Stimulated activated CD8-positive, alpha-beta memory T cell treated with anti-CD3 and anti-CD28 coated beads, Interleukin-7, amount 100 ng/mL, for 4 hours (primary cell): ENCODE measurements at places on chromosomes 13 and 19.
A peak's percentile ranks its signal among the peaks of the same experiment; 100 is the strongest.

DNA sequence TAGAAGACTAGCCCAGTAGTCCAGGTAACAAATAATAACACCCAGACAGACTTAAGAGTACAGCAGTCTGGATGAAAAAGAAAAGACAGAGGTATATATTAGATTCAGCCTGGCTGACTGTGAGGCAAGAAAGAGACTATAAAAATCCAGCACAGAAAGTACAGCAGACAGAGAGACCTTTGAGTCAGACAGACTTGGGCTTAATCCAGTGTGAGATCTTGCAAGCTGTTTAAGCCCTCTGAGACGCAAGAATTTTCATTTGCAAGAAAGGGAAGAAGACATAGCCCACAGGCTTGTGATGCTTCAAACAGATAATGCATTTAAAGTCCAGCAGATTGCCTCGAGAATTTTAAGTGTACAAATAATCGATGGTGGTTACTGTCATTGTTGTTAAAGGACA, 471.4 kb downstream of the LIG4 start:
- DNase-seq = no peak

GRCh38 chr19:33432446-33433170, 59.1 kb downstream of the CEBPG start:
- DNase-seq = no peak

GRCh38 chr19:43678512-43679261, 8.7 kb upstream of the PLAUR start:
- no peak for DNase-seq

DNA sequence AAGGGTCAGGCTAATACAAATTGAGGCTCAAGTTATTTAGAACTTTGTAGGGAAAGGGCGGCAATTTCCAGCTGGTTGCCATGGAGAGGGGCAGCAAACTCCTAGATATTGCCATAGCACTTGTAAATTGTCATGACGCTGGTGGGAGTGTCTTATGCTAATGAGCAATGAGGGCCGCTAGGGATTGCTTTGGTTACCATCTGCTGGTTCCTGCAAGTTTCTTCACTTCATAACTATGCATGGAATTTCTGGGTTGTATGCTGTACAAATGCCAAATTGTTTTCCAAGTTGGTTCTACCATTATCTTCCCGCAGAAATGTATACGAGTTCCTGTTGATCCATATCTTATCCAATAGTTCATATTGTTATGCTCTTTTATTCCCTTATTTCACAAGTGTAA, 1339.4 kb downstream of the EFNB2 start:
- no peak for DNase-seq

- no peak for DNase-seq
Observed at GRCh38 chr13:100671389-100672182, 3.0 kb downstream of the TMTC4 start.

DNA sequence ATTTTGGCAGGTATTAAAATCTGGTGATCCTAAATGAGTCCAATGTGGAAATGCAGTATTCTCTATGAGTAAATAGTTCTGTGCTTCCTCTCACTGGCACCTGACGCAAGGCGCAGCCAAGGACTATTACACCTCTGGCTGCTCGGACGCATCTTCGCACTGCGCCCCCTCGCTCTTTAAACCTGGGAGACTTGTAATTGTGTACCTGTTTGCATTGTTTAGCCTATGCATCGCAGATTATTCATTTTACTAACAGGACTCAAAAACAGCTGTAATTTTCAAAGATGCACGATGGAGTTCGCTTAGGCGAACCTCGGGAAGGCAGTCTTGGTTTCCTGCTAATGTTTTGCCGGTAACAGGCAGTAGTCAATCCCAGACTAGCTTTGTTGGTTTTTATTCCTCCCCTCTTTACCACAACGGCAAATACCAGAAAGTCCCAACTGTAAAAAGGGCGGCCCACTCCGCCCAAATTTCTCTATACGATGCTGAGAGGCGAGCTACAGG, 113.2 kb downstream of the KCNRG start:
- no peak for DNase-seq

DNA sequence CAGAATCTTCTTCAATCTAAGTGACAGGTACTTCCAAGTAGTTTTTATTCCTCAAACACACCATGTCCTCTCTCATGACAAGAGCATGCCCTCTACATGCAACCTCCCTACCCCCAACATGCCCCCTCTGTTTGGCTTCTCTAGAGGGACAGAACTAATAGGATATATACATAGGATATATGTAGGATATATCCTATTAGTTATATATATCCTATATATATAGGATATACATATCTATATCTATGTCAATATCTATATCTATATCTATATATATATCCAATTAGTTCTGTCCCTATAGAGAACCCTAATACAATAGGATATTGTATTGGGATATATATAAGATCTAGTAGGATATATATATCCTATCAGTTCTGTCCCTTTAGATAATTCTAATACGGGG, 701.9 kb upstream of the MIR17HG start:
- DNase-seq = no peak

DNA sequence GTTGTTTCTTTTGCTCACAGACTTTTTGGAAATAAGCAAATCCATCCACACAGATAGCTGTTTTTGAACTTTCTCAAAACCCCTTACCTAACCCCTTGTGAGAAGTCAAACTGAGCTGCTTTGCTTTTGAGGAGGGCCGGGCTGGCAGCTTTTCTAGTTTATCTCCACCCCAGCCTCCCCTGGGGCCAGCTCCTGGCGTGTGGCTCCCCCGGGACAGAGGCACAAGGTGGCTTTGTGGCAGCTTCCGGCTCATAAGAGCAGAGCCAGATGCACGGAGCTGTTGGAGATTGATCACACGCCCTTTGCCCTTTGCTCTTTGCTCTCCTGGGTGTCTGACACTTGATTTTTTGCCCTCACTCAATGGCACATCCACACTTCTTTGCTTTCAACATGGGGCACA, 24.9 kb upstream of the RNF113B start:
- no peak for DNase-seq

DNA sequence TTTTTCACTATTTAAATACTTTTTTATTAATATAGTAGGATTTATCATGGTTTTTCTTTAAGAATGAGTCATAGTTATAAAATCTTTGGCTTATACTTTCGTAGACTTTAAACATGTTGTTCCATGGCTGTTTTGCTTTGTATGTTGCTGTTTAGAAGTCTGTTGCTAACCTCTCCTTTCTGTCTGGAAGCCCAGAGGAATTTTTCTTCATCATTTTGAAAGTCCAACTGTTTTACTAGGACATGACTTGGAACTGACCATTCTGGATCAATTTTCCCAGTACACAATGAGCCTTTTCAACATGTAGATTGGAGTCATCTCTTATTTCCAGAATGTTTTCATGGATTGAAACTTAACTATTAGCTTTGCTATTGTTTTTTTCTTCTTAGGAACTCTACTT, 7.9 kb downstream of the CAB39L start:
- DNase-seq = no peak

DNA sequence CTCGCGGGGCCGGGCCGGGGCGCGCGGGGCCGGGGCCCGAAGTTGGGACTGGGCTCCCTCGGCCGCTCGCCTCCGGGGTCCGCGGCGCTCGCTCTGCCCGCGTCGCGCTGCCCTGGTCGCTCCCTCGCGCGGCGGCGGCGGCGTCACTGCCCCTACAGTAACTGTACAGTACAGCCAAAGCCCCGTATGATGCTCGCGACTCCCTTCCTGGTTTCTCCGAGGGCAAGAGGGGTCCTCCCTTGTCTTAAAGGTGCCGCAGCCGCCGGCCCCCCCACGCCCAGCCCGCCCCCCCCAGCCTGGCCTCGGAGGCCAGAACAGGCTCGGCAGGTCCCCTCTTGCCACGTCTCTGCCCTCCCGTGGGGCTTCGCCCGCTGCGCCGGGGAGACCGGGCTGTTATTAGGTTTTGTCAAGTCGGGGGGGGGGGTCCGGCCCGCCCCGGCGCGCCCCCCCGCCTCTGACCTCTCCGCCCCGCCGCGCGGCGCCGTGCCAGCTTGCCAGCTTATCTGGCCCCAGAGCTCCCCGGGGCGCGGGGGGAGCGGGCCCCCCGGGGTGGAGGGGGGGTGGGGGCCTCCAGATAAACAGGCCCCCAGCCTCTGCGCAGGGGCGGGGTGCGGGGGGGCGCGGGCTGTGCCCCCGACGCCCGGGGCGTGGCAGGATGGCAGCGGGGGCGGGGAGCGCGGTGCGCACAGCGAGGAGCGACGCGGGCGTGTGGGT, at the start of gene ZBTB7A:
TSS of gene ZBTB7A (minus strand) at position 218 of the 714 bp plus-strand sequence. CDS start 11,667 bp downstream, outside the sequence.
- DNase-seq = peak; percentile 66

DNA sequence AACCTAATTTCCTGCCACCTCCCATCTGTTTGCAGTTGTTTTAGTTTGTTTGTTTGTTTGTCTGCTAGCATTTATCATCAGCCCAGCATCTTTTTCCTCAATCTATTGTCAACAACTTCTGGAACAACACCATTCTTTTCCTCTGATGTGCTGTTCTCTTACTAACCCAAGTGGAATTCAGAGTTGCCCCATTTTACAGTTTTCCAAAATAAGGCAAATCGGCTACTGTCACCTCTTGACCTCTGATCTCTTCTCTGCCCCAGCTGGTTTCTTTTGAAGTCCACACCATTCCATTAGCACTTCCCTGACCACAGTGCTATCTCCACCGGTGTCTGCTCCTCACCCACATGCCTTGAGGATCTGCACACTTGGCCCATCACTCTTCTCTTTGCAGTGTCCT, 102.4 kb downstream of the EFNB2 start:
- DNase-seq = no peak

DNA sequence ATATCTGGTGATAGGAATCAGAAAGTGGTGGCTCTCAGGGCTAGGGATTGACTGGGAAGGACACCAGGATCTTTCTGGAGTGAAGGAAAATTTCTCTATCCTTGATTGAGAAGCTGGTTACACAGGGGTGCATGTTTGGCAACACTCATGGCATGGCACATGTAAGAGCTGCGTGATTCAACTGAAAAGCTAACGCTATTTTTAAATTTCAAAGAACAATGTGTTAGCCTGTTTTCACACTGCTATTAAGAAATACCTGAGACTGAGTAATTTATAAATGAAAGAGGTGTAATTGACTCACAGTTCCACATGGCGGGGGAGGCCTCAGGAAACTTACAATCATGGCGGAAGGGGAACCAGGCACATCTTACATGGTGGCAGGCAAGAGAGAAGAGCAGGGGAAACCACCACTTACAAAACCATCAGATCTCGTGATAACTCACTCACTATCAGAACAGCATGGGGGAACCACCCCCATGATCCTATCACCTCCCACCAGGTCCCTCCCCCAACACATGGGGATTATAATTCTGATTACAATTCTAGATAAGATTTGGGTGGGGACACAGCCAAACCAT, 7.4 kb downstream of the SIGLEC8 start:
- peak; percentile 65 for DNase-seq

DNA sequence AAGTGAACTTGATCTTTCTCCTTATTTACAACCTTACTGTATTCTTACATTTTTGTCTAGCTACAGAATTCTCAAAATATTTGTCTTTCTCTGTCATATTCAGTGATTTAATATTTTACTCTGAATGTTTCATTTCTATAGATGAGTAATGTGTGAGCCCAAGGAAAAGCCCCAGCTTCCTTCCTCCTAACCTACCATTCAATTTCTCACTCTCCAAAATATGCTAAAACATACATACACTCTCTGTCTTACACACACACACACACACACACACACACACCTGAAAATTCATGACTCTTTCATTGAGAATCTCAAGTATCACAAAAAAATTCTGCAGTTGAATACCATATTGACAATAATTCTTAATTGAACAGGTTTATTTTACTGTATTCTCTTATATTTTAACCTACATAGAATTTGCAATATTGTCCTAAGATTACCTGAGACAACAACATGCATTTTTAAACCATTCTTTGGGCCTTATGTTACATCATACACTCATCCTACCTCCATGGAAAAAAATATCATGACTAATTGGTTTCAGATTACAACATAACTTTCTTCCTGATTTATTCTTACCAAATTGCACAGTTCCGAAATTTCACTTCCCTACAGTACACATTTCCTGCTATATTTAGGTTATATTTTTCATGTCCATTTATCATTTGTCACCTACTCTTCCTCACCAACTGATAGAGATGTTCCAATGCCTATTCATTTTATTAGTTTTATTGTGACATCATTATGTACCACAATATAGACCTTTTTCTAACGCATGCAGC, 1965.6 kb upstream of the PCDH20 start:
- no peak for DNase-seq

DNA sequence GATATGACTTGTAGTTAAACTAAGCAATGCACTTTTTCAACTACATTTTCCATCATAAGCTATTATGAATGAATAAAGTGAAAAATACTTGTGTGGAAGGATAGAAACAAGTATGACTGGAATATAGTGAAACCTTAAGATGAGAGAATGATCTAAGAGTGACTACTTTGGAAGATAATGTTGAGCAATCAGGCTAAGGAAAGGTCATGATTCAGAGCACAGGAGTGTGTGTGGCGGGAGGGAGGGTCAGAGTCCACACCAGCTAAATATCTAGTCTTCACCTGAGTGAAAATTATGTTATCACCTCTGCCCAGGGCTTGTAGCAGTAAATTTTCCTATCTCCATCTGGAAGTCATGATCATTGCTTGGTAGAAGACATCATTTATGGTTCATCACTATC, 833.4 kb upstream of the ATXN8OS start:
- DNase-seq = no peak

GRCh38 chr19:40721936-40722661, 5.2 kb downstream of the ITPKC start:
- no peak for DNase-seq

DNA sequence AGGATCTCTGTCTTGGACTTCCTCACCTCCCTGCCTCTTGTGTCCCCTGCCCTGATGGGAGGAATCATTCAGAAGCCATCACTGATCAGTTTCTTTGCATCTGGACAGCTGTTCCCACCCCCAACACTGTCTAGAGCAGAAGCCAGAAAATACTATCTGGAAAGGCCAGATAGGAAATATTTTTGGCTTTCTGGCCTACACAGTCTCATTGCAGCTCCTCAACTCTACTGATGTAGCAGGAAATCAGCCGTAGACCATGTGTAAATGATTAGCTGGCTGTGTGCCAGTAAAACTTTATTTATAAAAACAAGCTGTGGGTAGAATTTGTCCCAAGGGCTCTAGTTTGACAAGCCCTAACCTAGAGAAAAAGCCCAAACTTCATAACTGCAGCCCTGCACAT, 5.6 kb downstream of the SIGLEC7 start:
- no peak for DNase-seq

GRCh38 chr19:10368101-10368803, 12.1 kb downstream of the TYK2 start:
- DNase-seq = no peak

- DNase-seq = no peak
Observed at GRCh38 chr19:31102674-31103073, 246.6 kb downstream of the TSHZ3 start.

DNA sequence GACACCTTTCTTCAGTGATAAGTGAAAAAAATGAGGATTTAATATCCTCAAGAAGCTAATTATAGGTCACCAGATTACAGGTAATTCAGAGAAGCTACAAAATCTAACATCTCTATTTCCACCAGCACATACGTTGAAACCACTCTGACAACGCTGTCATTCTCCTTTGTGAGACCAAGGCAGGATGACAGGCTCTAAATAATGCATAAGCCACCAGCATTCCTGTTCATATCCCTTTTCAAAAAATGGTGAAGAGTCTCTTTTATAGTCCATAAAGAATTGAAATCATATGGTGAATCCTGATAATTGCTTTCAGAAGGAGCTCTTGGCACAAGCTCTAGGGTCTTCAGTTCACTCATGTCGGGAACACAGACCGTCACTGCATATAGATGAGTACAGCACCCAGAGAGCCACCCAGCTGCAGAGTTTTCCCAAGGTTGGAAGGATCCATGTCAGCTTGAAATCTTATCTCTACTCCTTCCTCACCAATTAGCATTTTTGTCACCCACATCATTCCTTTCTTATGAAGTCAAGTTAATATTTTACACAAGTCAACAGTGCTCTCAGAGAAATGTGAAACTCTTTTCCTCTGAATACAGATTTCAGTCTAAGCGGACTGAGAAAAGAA, 431.4 kb downstream of the TBC1D4 start:
- DNase-seq = no peak

GRCh38 chr13:60431108-60431700, 34.2 kb downstream of the TDRD3 start:
- no peak for DNase-seq
